ENCODE measurements at places on chromosomes 6 and 20.

GRCh38 chr6:158024566-158025297 is 43.1 kb downstream of the SYNJ2 start:
- peak; percentile 17 for DNase-seq

GRCh38 chr6:14180609-14181008 is 63.0 kb downstream of the CD83 start:
- no peak for DNase-seq

- no peak for DNase-seq
These were observed 247.9 kb downstream of the ZNF217 start for GRCh38 chr20:53345536-53346334.

DNA sequence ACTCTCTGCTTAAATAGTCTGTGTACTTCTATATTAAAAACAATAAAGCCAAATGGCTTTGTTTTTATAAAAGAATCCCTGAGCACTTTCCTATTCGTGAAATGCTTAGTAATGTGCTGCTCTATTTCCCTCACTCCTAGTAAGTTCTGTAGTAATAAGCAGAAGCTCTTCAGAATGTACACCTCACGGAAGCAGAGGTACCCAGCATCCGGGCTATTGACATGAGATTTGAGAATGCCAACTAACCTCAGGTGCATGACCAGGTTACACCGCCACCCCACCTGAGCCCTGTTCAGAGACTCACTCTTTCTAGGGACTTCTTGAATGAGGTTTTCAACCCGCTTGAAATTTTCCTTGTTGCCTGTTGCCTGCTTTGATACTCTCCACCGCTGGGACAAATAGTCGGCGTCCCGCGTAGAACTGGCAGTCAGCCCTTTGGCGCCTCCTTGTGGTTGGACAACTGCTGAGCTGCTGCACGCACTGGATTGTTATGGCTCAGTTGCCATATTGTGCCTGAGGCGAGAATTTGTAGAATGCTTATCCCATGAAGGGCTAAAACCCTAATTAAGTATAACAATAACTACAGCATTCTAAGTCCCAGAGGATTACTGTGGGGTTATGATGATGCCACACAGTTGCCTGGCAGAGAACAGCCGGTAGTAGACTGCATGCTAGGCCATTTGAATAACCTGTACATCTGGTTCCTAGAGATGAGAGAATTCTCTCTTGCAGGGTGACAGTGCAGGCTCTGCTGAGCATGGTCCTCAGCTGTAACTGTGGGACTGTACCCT is 95.4 kb downstream of the KHDC1L start:
- peak; percentile 76 for DNase-seq

- DNase-seq: no peak
These were observed 408.6 kb upstream of the ADGRB3 start for GRCh38 chr6:68226460-68226859.

GRCh38 chr6:56364827-56365339 is 117.5 kb upstream of the COL21A1 start:
- no peak for DNase-seq

DNA sequence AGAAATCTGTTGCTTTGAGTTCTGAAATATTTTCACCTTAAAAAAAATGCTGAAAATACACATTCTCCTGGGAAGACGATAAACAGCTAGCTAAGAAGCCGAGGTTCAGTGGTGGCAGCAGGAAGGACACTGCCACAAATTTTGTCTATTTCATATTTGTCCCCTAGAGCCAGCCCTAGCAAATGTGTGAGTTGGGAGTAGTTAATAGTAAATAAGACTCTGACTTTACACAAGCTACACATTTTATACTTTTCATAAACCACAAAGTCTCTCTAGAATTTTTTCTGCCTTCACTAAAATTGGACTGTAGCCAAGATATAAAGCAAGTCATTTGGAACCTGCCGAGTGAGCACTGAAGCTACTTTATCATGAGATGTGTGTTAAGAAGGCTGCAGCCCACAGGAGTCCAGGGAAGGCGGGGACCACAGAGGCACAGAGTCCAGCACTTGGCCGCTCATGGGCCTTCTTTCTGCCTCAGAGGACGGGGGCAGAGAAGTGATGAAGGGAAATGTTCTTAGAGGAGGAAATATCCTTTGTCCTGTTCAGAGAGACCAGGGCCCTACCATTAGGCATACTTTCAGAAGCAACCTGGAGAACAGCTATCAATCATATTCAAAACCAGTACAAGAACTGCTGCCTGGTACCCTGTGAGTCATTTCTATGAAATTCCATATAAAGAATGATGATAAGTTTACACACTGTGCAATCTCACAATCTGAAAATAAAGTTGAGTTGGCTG is 241.7 kb upstream of the TAB2 start:
- no peak for DNase-seq

GRCh38 chr20:38164624-38165088 is 414 bp downstream of the TGM2 start:
- peak; percentile 66 for DNase-seq

DNA sequence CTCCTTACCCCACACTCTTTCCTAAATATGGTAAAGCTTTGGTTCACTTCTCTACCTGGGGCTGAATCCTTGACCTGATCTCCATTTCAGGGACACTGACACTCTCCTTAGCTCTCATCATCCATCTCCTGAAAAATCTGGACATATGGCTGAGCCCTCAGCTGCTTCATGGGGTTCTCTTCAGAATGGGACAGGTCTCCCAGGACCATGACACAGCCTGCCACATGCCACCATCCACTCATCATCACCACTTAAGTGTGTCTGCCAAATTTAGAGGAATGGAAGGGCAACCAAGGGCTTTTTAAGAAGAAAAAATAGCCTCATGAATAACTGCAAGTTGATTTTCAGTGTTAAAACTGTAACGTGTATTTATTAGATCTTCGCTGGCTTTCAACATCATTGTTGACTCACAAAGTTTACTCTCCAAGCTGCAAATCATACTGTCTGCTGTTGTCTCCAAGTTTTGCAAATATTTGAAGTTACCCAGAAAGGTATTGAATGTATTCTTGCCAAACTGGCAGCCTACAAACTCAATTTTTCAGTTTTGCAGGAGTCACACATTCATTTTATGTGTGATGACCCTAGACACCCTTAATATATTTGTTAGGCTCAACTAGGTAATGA is 41.1 kb downstream of the HS3ST5 start:
- DNase-seq: no peak

All from left ventricle myocardium superior (tissue), 1 donor.